ENCODE measurements at places on chromosomes 3 and 15. TPM values are rescaled to one million over a fixed set of nuclear protein-coding genes. Genes with fewer than 3 reads are reported as not detected.

GRCh38 chr3:71997066-71997653 is 212.2 kb upstream of the PROK2 start:
- DNase-seq, result peak; percentile 7

Gene GATM
- total RNA-seq, result 0.28 TPM

GRCh38 chr15:25543196-25543595 is 104.4 kb upstream of the UBE3A start:
- peak; percentile 39 for DNase-seq

DNA sequence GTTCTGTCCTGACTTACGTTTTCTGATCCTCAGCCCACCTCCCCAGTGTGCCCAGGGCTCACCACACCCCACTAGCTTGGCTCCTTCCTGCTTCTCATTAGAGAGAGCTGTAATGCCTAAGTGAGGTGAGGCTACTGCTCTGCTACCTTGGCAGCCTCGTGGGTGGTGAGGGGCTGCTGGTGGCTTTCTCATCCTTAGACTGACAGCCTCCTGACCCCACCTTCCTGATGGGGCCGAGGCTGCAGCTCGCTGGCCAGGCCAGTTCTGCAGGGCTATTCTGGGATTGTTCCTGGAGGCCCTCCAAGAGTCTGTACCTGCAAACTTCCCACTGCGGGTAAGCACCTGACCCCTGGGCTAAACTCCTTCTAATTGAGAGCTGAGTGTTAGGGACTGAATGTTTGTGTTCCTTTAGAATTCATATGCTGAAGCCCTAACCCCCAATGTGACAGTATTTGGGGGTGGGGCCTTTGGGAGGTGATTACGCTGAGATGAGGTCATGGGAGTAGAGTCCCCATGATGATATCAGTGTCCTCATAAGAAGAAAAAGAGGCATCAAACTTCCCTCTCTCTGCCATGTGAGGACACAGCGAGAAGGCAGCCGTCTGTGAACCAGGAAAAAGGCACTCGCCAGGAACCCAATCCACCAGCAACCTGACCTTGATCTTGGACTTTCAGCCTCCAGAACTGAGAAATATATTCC is 38.1 kb upstream of the IQSEC1 start:
- DNase-seq, result no peak

DNA sequence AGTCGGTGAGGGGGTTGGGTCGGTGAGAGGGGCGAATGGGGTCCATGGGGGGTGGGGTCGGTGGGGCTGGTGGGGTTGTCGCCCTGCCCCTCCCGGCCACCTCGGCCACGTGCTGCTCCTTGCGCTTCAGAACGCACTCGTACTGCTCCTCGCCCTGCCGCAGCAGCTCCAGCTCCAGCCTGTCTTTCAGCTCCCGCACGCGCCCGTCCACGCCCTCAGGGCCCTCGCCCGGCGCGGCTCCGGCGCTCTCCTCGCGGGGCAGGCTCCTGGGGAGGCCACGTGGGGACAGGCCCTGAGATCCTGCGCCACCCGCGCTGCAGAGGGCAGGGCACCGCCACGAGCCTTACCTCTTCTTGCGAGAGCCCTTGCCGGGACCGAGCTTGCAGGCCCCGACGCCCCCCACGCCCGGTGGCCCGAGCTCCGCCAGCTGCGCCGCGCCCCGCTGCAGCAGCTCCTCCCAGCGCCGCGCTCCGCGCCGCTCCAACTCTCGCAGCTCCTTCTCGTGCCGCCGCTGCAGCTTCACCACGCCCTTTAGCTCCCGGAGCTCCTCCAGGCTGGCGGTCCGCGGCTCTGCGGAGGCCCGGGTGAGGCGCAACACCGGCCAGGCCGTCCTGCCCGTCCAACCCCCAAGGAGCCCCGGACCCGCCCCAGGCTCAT is 8.2 kb upstream of the ANKRD63 start:
- DNase-seq, result peak; percentile 49

Gene LSAMP
- total RNA-seq, result 8.1 TPM

DNA sequence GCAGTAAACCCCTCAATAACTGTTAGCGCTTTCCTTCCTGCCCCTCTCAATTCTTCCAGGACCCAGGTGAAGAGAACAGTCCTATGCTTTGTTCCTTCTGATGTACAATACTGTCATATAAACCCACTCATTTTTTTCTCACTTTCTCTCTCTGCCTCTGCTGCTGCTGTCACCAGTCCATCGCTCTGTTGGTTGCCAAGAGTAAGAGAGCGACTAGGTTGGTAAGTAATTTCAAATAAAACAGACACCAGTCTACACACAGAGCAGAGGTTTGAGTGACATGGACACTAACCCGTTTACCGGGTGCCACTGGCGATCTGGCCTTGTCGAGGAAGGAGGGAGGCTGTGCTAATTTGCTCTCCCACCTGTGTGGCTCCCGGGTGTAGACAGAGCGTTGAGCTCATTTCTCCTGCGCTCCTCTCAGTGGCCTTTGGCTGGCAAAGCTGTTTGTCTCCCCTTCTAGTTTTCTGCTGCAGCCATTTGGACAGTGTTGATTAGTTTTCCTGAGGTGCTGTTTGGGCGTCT is 215.4 kb downstream of the THSD4 start:
- no peak for DNase-seq

DNA sequence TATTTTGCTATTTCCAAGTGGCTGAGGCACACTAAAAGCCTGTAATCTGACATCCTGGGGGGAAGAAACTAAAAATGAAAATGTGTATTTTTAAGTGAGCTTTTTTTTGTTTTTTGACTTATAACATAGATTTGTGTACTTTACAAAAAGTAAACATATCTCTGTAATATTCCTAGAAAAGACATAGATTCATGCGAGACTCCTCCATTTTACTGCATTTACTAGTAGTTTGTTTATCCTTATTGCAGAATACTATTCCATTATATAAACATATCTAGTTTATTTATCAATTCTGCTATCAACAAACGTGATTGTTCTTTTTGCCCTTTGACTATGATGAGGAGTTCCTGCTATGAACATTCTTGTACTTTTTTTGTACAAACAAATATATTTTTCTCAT is 67.8 kb upstream of the PLSCR5 start:
- no peak for DNase-seq

- DNase-seq, result no peak
Measured at GRCh38 chr3:172057059-172057458, 17.7 kb downstream of the FNDC3B start.

DNA sequence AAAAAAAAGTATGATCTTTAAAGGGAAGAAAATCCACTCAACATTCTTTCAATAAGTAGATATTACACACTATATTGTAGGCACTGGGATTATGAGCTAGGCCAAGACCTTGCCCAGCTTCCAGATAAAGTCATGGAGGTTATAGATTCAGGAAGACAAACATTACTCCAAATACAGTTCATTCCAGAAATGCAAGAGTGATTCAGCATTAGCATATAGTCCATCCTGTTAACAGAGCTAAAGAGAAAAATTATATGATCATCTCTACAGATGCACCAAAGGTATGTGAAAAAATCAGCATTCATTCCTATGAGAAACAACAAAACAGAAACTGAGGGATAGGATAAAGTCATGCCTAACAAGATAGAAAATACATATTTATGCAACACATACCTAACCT is 42.1 kb upstream of the NSMCE3 start:
- DNase-seq, result no peak

GRCh38 chr3:112425858-112426750 is 73.2 kb downstream of the BTLA start:
- DNase-seq, result no peak

- no peak for DNase-seq
Measured at GRCh38 chr15:100780208-100780800, 99.3 kb upstream of the ALDH1A3 start.

Gene LMAN1L
- total RNA-seq, result not detected

DNA sequence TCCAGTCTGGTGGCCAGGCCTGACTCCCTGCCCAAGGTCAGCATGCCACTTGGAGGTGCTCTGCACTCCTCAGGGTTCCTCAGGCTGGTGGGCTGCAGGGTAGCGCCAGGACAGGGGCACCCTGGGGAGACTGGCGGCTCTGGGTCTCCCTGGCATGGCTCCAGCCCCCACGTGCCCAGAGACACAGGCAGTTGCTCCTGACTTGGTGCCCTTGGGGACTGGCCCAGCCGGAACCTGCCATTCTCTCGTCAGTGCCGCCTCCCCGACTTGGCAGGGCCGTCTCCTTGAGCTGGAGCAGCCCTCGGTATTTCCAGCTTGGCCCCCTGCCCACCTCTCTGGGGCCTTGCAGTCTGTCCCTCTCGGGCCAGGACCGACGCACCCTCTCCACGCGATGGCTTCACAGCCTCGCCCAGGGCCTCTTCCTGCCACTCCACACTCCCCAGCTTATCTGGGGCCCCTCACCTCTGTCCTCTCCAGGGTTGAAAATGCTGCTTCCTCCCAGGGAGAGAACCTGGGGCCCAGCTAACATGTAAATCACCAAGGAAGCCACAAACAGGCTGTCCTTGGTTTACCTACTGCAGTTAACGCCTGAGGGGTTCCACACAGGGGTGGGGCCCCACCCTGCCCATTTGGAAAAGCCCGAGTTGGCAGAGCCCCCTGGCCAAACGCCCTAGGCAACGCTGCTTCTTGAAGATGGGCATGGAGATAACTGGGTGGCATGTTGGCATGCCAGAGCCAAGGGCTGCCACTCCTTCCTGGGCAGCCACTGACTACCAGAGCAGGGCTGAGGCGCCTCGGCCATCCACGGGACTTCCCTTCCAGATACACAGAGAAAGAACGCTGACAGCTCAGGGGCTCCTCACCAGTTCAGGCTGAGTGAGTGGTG is 61.4 kb downstream of the SMAD6 start:
- DNase-seq, result no peak

Gene SCAANT1
- not detected for total RNA-seq

Gene GOLGA6L4
- total RNA-seq, result 0.83 TPM

Gene ROBO2
- 14.5 TPM for total RNA-seq

DNA sequence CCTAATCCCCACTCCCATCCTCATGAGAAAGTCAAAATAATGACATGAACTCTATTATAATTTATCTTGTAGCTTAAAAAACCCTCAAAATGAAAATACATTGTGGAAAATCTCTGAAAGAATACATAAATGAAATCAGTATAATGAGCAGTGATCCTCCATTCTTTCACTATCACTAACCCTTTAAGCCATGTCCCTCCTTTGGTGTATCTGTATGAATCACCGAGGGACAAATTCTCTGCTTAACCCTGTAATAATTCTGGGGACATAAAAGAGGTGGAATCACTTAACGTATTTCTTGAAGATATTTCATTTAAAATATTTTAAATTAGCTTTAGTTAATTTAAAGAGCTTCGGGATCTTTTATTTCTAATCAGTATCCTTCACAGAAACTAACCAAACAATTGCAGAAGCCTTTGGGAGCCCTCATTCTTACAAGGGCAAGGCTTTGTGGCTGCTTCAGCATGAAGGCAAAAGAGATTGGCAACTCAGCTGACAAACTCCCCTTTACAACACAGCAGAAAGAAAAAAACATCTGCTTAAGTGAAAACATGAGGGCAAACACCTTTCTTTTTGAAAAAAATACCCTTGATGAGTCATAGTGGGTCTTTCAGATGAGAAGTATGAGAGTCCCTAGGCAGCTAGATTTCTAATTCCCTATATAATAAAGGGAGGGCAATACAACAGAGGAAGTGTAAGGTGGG is 44.0 kb upstream of the ALCAM start:
- peak; percentile 18 for DNase-seq

GRCh38 chr15:69389426-69389825 is 24.7 kb upstream of the KIF23 start:
- DNase-seq, result no peak

DNA sequence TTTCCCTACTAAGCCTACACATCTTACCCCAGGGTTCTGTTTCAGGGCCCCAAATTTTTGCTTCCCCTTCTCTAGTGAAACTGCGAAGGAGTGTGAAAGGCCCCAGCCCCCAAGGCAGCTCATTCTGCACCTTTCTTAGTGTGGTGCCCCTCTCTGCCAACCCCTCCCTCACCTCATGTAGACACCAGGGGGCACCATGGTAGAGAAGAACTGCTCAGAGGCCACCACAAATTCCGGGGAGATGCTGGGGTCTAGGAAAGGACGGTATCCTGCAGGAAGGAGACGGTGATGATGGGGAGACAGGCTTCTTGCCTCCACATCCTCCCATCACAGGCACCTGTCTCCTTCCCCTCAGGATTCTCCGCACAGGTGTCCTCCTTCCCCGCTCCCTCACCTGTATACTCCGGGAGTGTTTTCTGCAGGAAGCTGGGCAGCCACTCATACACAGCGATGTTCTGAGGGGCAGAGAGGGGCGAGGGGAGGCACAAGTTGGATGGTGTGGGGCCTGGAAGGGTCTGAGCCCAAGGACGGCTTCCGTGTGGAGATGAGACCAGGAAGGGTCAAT is 3.6 kb downstream of the DUOX2 start:
- no peak for DNase-seq

GRCh38 chr3:11582191-11582968 is 61.3 kb downstream of the VGLL4 start:
- DNase-seq, result peak; percentile 89

GRCh38 chr15:40843885-40844695 is at the start of gene SPINT1:
TSS of gene SPINT1 (plus strand) at chr15:40844048. CDS start at chr15:40844555, 507 bp downstream.
- no peak for DNase-seq

- DNase-seq, result peak; percentile 31
Measured at GRCh38 chr3:152443212-152444023, 174.7 kb downstream of the MBNL1 start.

Gene ACVR2B
- total RNA-seq, result 1.3 TPM

DNA sequence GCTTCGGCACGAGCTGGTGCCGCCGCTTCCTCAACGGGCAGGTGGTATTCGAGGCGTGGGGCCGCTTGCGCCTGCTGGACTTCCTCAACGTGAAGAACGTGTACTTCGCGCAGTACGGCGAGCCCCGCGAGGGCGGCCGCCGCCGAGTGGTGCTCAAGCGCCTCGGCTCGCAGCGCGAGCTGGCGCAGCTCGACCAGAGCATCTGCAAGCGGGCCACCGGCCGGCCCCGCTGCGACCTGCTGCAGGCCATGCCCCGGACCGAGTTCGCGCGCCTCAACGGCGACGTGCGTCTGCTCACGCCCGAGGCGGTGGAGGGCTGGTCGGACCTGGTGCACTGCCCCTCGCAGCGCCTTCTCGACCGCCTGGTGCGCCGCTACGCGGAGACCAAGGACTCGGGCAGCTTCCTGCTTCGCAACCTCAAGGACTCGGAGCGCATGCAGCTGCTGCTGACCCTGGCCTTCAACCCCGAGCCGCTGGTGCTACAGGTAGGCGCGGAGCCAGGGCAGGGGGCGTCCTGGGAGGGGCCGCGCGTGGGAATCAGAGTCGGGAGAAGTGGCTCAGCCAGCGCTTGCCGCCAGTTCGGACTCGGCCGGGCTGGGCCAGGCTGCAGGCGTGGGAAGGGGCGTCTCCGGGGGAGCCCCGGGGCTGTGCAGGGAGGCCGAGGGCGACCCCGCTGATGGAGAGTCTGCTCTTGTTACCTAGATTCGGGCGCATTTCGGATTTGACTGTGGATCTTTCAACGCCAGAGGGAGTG is 1.1 kb downstream of the DIPK2A start:
- peak; percentile 68 for DNase-seq

Gene FAM227B
- total RNA-seq, result 1.8 TPM

Gene NME9
- total RNA-seq, result not detected

Gene GOLGA6D
- not detected for total RNA-seq

- DNase-seq, result no peak
Measured at GRCh38 chr3:4460334-4460733, 6.7 kb downstream of the SUMF1 start.

Measured in IMR-90 (cell line).